Activated T-cell treated with anti-CD3 and anti-CD28 coated beads, Interleukin-2, amount 50 U/mL, for 1 hour (primary cell): ENCODE measurements at places on chromosomes 7 and 10.

GRCh38 chr7:35988818-35989217 lies 164.2 kb upstream of the EEPD1 start:
- DNase-seq = no peak

GRCh38 chr7:141157138-141157765 lies 83.4 kb downstream of the TMEM178B start:
- DNase-seq = no peak

GRCh38 chr10:98029149-98030092 lies 1.0 kb downstream of the CRTAC1 start:
- no peak for DNase-seq

DNA sequence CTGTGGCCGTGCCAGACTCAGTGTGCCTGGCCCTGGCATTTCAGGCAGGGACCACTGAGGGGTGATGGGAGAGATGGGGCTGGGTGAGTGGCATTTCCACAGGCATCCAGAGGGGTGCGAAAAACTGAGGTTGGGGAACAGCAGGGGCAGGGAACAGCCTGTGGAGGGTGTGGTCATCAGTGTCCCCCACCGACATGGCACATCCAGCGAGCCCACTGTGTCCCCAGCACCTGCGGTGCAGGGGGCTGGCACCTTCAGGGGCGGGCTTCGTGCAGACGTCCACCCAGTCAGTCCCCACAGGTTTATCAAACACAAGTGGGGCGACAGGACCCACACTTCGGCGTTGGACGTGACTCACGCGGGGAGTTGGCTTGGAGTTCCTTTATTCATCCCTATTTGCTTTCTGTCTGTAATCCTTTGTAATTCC lies 14.8 kb downstream of the CUX1 start:
- DNase-seq = no peak

DNA sequence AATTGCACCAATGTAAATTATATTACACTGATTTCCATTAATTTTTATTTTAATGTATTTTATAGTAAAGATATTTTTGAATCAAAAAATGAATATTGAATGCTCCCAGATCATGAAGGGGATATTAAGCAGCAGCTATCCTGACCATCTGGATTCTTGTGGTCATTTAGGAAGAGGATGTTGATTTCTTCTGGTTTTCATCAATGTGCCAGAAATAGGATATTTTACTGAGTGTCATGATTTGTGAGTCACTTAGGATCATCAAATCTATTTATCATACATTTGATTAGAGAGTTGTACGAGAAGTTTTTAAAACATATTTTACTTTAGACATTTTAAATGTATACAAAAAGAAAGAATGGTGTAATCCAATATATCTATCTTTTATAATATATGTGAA lies 366.3 kb upstream of the CHRM2 start:
- DNase-seq = no peak

GRCh38 chr7:20597339-20597738 lies 18.1 kb upstream of the ABCB5 start:
- DNase-seq = no peak

- no peak for DNase-seq
Measured at GRCh38 chr10:124592101-124592500, 130.5 kb downstream of the LHPP start.

GRCh38 chr10:113384181-113384580 lies 168.7 kb upstream of the HABP2 start:
- no peak for DNase-seq

DNA sequence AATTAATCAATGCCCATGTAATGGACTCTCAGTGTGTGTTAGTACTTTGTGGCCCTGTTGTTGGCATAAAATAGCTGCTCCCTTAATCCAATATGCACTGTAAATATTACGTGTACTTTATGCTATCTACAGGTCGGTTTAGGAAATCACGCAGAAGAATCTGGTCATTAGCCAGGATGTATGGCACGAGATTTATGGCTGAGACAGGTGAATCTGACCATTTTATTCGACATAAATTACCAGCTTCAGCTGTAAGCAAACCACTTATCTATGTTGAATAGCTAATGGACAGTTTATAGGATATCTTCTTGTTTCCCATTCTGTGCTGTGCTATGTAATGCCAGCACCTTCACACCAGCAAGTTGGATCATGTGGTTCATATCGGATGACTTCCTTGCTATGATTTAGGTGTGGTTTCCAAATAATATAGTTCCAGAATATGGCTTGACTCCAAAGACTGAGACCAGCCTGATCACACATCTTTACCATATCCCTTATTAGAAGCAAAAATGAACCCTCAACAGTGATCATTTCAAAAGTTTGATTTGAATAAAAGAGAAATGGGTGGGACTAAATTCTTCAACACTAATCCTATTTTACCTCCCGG lies 301.4 kb downstream of the AHR start:
- DNase-seq = no peak

- DNase-seq = no peak
Measured at GRCh38 chr10:96676272-96677112, 43.8 kb downstream of the PIK3AP1 start.

DNA sequence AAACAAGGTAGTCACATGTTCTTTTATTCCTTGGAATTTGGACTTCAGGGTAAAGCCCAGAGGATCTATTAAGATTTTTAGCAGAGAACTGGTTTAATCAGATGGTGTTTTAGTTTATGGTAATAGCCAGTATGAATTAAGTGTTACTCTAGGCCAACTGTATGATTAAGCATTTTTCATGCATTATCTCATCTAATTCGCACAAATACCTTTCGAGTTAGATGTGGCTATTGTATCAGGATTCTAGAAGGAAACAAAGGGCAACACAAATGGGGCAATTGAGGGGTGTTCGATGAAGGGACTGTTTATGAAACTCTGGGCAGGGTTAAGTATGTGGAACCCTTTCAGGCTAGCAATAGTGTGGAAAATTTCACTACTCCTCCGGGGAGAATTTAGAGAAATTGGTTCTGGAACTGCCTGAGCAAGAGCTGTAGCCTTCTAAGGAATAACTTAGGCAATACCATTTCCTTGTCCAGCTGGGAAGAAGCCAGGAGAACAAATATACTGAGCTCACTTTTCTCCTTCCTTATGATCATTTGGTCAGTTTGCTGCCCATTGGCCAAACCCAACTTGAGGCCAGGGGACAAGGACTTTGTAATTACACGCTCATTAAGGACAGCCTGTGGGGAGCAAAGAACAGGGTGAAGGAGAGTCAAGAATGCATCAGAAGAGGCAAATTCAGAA lies 319.0 kb upstream of the FZD1 start:
- DNase-seq = no peak

- no peak for DNase-seq
Measured at GRCh38 chr10:35639728-35640401, 2.2 kb downstream of the FZD8 start.

DNA sequence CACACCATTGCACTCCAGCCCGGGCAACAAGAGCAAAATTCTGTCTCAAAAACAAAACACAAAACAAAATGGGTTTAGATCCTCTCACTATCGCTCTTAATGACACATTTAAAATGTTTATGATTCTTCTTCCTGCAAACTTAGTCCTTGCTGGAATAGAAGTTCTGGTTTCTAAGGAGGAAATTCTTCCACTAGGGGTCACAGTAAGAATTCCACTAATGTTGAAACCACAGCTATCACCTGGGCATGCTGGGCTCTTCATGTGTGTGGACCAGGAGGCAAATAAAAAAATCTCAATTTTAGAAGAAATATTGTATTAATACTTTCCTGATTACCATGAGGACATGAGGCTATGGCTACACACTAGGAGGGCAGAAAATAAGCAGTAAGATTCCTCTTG lies 915.8 kb downstream of the TYW1 start:
- no peak for DNase-seq

GRCh38 chr7:3510101-3511020 lies 209.3 kb downstream of the SDK1 start:
- DNase-seq = no peak

DNA sequence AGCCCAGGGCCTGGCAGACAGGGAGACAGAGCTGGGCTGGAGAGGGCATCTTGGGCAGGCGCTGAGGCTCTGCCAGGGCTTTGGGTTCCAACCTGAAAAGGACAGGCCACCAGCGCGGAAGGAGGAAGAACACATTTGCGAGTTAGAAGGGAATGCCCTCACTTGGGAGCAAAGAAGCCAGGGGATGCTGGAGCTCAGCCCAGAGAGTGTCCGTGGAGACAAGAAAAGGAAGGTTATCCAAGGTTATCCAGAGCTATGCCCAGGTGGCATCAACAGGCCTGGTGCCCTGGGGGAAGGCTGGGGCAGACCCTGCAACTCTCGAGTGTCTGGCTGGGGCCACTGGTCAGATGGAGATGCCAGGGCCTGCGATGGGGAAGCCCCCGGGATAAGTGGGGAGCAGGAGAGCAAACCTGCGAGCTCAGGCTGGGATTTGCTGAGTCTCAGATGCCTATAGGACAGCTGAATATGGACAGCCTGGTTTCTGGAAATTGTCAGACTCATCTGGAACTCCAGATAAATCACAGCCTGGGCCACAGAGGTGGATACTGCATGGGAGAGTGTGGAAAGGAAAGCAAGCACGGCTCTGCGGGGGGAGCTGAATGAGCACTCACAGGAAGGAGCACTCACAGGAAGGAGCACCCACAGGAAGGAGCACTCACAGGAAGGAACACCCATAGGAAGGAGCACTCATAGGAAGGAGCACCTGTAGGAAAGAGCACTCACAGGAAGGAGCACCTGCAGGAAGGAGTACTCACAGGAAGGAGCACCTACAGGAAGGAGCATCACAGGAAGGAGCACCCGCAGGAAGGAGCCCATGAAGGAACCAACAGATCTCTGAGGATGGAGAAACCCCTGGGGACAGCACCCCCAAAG lies 152.1 kb downstream of the ADAM12 start:
- no peak for DNase-seq

DNA sequence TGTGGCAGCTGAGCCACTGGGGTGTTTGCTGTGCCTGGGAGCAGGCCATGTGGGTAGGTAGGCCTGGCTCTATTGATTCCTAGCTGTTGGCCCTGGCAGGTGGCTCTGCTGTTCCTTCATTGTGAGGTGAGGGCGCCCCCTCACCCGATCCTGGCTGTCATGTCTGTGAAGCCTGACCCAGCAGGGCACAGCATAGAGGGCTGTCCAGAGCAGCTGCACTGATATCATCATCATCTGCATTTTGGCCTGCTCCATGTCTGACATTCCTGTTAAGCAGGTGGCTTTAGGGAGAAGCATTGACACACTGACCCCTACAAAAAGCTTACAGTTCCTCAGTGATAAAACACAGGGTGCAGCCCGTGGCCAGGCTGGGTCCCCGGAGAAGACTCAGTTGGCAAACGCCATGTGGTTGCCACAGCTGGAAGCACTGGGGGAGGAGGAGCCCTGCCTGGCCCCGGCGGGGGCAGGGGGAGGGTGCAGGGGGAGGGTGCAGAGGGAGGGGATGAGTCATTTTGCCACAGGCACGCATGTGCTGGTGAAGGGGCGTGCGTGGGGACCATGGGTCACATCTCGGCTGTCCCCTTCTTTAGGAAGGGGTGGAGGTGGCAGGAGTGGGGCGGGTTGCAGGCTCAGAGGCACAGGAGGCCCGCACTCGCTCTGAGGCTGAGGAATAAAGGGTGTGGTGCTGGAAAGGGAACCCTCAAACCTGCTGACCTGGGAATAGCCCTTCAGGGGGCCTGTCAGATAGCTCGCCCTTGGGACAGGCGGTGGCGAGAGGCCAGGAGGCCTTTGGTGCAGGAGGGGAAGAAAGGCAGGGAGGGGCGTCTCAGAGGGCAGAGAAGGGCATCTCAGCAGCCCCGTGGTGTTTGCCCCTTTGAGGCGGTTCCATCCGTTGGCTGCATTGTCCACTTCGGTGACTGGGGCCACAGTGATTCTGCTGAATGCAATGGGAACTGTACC lies 31.6 kb downstream of the IKZF1 start:
- peak; percentile 83 for DNase-seq

- DNase-seq = no peak
Measured at GRCh38 chr7:108007261-108007660, 4.3 kb upstream of the LAMB1 start.

- DNase-seq = no peak
Measured at GRCh38 chr10:3045471-3046209, 21.7 kb upstream of the PFKP start.

DNA sequence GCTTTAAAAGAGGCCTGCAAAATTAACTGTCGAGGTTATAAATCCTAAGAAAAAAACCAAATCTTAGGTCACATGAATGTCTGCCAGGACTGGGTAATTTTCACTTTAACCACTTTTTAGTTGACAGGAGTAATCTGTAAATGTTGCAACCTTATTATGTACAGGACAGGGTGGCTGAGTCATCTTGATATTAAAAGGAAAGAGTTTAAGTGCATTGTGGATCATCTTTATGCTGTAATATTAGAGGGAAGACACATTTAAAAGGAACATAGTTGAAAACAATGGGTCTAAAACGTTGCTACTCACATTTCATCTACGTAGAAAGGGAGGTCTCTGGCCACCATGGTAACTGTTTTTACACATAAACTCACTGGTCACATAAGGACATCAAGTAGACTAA lies 115.5 kb downstream of the LSMEM1 start:
- DNase-seq = no peak

DNA sequence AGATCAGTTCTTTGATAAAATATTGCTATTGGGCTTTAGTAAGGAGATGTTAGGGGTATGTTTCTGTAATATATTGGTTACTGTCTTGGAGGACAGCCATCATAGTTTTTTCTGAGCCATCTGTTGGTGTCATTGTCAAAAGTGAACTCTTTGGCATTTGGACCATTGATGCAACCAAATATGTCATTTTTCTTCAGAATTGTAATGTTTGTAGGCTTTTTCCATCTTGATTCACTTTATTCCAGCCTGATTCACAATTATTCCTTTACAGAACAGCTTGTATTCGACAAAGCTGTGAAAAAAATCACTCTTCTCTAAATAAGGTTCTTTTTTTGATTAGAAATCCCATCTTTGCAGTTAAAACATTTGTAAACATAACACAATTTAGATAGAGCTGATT lies 37.4 kb downstream of the SMNDC1 start:
- no peak for DNase-seq

DNA sequence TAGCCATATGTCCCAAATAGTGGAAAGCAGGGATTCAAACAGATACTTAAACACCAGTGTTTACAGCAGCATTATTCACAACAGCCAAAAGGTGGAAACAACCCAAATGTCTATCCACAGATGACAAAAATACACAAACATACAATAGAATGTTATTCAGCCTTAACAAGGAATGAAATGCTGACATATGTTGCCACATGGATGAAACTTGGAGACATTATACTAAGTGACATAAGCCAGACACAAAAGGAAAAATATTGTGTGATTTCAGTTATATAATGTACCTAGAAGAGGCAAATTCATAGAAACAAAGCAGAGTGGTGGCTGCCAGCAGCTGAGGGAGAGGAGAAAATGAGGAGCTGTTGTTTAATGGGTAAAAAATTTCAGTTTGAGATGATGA lies 533.9 kb upstream of the FZD8 start:
- no peak for DNase-seq
